Right hindlimb (tissue), 1 donor: ENCODE measurements at places on chromosomes 12 and 14.
A peak's percentile ranks its signal among the peaks of the same experiment; 100 is the strongest.

GRCh38 chr14:58866391-58866790 lies 228.6 kb downstream of the DACT1 start:
- DNase-seq = no peak

DNA sequence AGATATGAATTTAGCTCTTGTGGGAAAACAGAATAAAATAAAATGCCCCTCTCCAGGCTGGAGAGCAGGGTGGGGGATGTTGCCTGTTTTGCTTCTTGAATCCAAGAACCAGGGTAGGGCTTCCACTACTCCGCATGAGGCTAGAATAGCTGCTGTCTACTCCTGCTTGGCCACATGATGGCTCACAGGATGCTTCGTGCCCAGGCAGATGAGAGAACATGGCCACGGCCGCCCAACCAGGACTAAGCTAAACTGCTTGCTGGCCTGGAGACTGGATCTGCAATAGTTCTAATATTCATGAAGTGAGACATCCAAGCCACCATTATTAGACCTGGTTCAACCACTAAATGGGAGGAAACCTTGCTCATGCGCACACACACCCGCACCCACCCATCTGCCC lies 122.2 kb upstream of the METAP2 start:
- no peak for DNase-seq

GRCh38 chr12:62649412-62650138 lies 182.9 kb downstream of the MON2 start:
- DNase-seq = no peak

- no peak for DNase-seq
Measured at GRCh38 chr12:103652808-103653207, 65.7 kb downstream of the STAB2 start.

DNA sequence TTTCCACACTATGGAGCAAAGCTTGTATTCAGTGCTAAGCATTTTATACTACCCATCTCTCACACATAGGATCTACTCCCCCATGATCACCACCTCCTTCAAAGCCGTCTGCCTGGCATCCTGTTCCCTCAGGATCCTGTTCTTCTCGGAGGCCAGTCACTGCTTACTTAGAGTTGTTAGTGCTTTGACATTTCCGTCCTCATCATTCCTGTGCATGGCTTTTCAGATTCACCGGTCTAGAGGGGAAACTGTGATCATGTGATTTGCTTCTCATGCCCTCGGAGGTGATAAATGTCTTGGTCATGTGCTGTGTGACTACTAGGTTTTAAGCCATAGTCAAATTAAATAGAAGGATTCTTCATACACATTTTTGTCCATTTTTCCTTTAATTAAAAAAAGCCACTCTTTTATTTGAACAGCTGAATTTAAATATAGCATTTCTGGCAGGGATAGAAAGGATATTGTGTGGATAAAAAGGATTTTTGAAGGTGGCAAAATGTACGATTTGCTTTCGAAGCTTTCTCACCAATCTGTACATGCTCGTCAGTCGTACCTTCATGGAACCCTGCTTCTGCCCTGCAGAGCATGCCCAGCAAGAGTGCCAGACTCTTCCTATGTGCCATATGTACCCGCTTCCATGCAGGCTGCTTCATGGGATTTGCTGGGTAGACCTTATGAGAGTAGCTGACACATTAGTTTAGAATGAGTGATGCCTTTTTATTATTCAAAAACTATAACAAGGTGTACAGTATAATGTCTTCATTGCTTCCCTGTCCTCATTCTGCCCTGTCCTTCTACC lies 53.3 kb downstream of the BMAL2 start:
- DNase-seq = no peak

DNA sequence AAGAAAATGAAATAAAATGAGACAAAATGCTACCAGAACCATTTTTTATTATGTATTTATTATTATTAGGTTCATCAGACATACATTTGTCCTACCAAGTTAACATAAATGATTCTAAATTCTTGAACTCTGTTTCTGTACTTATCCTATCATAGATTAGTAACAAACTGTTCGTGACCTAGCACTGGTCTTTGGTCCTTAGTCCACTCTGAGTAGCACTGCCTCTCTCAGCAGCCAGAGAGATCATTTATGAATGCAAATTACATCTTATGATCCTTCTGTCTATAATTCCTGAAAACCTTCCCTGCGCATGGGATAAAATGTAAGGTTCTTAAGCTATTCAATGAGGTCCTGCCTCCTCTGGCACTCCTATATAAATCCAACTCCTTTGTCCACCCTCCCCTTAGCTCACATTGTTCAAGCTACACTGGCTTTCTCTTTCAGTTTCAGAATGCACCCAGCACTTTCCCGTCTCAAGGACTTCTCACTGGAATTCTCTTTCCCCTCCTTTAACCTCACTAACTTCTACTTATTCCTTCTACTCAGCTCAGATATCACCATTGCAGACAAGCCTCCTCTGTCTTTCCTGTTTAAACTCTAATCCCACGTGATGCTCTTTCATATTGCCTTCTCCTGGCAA lies 17.1 kb downstream of the PDZRN4 start:
- DNase-seq = no peak

DNA sequence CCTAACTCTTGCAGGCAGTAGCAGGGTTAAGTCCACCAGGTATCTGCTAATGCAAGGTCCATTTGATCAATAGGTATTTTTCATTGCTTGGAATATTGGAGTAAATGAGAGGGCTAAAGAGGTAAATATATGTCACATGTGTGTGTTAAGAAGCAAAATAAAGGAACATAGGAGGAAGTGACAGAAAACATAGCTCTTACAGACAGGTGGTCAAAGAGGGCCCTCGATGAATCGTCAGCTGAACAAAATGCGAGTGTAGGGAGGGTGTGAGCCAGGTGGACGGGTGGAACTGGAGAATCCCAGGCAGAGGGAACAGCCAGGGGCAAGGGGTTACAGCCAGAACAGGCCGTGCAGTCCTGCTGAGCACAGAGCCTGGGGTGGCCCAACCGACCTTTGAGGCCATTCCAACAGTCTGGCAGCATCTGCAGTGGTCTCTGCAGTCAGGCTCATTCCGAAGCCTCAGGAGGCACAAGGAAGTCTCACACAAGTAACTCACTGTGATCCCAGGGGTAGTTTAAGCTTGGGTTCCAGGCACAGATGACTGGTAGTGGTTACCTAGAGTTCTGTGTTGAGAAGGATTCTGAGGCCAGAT lies 43.2 kb downstream of the CCDC88C start:
- no peak for DNase-seq

DNA sequence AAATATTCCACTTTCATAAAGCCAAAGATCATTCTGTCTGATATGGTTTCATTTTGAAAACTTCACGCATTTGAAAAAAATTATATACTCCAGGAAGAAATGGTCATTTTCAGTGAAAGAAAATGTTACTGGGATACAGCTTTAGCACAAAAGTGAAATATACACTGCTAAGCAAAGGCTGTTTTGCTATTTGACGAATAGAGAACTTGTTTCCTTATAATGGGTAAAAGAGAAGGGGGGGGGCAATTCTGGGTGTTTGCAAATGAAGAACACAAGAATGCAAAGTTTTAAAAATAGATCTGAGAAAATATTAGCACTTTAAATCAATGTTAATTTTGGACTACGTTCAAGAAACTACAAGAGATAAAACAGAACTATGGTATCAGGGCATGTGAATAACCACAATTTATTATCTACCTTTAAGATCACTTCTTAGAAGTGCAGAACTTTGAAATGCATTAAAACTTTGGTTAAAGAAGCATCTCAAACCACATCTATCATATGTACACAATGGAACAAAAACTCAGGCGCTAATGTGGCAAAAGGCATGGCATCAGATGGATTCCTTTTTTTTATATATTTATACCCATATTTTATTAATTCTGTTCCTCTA lies 51.1 kb downstream of the EFCAB11 start:
- DNase-seq = no peak

DNA sequence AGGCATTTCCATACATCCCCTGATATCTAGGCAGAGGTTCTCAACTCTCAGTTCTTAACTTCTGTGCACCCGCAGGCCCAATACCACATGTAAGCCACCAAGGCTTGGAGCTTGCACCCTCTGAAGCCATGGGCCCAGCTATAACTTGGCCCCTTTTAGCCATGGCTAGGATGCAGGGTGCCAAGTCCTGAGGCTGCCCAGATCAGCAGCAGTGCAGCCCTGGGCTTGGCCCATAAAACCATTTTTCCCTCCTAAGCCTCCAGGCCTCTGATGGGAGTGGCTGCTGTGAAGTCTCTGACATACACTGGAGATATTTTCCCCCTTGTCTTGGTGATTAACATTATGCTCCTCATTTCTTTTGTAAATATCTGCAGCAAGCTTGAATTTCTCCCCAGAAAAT lies 110.3 kb upstream of the CNTN1 start:
- no peak for DNase-seq

GRCh38 chr12:132835076-132836025 lies 6.7 kb upstream of the GOLGA3 start:
- DNase-seq = no peak

GRCh38 chr12:98053202-98053601 lies 462.2 kb upstream of the TMPO start:
- DNase-seq = no peak

DNA sequence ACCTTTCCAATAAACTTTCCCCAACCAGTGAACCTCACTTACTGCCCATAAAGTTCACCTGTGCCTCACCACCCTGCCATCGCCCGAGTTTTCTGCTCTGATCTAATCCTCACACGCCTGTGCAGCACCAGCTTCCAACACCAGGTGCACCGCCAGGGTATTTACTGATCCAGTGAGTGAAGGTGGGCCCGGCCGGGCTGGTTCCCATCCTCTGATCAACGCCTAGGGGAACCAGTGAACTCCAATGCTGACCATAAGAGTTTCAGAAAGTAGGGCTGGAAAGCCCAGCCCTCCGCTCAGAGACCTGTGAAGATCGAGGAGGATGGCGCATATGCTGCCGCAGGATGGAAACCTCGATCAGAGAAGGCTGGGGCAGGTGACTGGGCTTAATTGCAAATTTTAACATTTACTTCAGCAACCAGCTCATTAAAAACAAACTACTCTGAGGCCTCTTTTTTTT lies 685 bp upstream of the MYL6B start:
- peak; percentile 31 for DNase-seq

- no peak for DNase-seq
Measured at GRCh38 chr12:84636801-84637290, 275.8 kb downstream of the SLC6A15 start.

DNA sequence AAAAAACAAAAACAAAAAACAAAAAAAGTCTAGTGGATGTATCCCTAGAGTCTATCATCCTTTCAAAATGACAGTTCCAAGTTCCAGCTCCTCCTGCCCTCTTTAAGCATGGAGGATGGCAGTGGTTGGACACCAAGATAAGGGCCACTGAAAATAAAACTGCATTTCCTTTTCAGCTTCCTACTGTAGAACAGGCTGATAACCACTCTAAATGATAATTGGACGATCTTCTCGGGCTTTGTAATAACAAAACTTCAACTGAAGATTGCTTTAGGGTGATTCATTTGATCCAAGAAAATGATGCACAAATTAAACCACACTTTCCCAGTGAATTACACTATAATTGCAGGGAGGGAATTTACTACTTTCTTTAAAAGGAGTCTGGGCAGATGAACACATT lies 42.2 kb upstream of the CRACR2A start:
- DNase-seq = no peak

GRCh38 chr14:34935488-34935887 lies 47.3 kb upstream of the SRP54 start:
- DNase-seq = no peak

- no peak for DNase-seq
Measured at GRCh38 chr14:90797451-90797850, 18.8 kb downstream of the TTC7B start.

DNA sequence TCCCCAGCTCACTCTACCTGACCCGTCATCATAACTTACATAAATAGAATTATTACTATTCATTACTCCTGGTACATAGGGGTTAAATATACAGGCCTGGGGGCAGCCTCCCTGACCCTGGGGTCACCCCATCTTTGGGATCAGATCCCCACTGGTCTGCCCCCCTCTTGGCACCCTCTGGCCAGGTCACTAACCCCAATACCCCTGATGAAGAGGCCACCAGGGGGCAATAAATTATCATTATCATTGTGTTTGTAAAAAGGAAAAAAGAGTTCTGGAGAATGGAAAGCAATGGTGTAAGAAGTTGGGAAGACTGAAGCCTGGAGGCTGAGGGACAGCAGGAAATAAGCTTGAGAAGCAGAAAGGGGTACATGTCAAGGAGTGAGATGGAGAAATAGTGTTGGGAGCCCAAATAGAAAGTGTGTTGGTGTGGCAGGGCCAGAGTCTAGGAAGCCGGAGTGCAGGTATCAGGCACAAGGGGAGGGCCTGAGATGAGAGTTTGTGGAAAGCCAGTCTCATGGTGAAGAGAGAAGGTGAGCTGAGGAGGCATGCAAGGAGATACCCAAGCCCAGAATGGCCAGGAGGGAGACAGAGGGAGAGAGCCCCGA lies 6.1 kb upstream of the AAAS start:
- no peak for DNase-seq

GRCh38 chr14:51824191-51824590 lies 36.2 kb upstream of the GNG2 start:
- DNase-seq = no peak

GRCh38 chr12:52207895-52208294 lies 16.1 kb upstream of the KRT80 start:
- peak; percentile 76 for DNase-seq

DNA sequence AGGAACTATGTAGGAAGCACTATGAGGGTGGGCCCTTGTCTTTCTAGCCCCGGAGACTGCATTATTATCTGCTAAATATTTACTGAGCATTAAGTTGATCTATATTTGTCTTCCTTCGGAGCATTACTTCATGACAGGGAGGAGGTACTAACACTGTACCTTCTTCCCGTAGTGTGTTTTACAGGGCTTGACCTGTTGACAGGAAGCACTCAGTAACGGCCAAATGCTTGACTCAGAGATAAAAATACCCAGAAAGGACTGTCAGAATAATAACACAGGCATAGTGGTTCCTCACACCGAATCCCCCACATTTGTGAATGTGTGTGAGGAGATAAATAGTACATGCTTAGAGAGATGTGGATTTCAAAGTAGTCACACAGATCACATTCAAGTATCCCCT lies 466.6 kb downstream of the EGLN3 start:
- DNase-seq = no peak

DNA sequence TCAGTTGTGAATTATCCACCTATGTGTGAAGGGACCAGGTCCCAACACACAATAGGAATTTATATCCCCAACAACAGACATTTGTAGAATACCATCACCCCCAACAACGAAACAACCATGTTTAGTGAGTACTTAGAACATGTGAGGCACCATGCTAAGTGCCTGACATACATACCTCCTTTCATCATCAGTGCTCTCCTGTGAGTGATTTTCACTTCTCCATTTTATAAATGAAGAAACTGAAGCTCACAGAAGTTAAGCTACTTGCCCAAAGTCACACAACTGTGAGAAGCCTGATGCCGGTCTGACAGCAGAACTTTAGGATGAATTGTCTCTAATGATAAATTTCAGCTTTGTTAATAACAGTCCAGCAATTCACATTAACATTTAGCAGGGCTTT lies 35.4 kb downstream of the SPTB start:
- no peak for DNase-seq

DNA sequence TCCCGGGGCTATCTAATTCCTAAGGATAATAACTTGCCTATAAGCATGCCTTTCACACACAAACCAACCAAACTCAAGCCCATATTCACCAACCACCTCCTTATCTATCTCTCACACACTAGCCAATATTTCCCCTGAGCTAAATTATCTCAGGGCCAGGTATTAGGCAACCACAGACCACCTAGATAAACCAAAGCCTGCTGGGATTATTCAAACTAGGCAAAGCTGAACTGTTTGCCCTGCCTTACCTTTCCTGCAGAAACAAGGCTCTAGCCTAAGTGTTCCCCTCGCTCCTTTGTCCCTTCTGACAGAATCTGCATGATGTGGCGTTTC lies 114.7 kb upstream of the EEA1 start:
- no peak for DNase-seq
